ENCODE measurements at places on chromosomes 13 and 19.

DNA sequence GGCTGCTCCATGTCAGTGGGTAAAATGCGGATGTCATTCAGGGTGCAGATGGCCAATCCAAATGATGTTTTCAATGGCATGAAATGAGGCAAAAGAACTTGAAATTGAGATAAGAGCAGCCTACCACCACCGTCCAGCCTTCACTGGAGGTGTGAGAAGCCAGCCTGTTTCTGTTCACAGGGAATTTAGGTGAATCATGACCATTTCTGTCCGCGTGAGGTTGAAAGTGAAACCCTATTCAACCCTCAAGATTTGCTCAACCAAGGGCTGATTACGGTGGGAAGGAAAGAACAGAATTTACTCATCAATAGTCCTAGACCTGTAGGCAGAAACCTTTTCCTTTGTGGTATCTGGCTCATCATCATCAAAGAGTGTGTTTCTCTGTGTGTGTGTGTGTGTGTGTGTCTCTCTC is 370.7 kb downstream of the COG6 start:
- peak; percentile 67 for DNase-seq

GRCh38 chr19:34962687-34963572 is 1.1 kb downstream of the ZNF792 start:
- no peak for DNase-seq

GRCh38 chr19:46573679-46574498 is 27.2 kb upstream of the CALM3 start:
- DNase-seq, result no peak

GRCh38 chr13:113176280-113176679 is 17.8 kb downstream of the PROZ start:
- peak; percentile 46 for DNase-seq

GRCh38 chr19:32750441-32751055 is 31.0 kb downstream of the TDRD12 start:
- DNase-seq, result no peak

DNA sequence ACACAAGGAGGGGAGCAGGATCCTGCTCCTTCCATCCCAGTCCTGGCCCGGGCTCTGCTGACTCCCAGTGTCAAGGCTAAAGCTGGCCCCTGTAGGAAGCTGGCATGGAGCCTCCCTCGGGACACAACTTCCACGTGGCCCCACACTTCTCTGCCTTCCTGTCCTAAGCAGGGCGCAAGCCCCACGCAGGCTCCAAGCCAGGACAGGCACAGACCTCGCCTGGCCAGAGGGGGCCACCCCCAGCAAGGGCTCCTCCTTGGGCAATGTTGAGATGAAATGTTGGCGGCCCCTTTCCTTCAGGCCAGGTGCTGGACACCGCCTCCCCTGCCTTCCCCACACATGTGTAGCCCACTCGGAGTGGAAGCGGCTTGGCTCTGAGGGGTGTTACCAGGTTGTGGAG is 66.6 kb downstream of the COL4A1 start:
- no peak for DNase-seq

DNA sequence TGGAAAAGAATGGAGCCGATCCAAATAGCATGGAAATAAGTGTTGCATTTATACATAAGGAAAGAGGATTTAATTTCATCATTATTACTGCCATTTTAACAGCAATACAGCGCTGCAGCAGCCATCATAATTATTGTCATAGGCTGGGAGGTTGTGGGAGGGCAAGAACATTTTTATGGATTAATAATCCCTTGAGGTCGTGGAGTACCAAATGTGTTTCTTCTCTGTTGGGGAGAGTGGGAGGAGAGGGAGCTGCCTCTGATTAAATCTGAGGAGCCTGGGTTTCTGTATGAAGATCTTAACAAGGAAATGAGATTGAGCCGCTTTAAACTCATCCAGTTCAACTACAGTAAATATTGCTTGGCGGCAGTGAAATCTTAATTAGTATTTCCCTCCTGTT is 805.9 kb downstream of the PCDH17 start:
- DNase-seq, result no peak

GRCh38 chr13:103656311-103656710 is 590.1 kb upstream of the SLC10A2 start:
- no peak for DNase-seq

DNA sequence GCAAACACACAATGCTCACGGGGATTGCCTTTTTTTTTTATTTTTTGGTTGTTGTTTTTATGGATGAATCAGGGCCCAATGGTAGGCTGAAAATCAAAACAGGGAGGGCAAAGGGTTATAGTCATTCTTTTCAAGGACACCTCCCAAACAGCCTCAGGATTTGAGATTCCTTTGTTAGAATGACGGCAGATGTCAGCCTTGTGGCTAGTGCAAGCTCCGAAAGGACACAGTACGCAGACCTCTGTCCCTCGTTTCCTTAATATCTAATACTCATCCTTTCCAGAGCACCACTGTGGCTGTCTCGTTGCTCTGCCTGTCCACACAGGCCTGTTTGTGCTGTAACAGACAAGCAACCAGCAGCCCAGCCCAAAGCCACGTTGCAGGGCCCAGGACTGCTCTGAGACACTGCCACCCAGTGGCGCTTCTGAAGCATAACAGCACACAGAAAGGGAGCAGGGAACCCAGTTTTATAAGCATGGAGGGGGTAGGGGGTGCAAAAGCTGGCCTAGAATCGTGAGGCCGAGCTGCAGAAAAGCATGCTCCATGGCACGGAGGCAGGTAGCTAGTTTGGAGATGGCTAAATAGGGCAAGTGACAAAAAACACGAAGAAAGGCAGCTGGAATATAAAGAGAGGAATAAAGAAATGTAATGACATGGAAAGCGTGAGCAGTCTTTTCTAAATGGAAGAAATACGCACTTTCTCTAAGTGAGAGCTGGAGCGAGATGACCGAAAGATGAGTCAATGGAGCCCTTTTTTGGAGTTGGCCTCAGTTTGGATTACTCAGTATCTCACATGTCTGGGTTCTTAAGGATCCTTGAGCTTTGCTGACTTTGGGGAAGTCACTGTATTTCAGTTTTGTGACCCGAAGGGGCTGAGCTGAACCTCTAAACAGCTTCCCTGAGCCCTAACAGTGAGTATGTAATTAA is 40.7 kb upstream of the MEDAG start:
- DNase-seq, result peak; percentile 55

GRCh38 chr19:30873003-30873402 is 476.2 kb downstream of the TSHZ3 start:
- no peak for DNase-seq

GRCh38 chr19:11209839-11210655 is 12.7 kb upstream of the KANK2 start:
- DNase-seq, result no peak

DNA sequence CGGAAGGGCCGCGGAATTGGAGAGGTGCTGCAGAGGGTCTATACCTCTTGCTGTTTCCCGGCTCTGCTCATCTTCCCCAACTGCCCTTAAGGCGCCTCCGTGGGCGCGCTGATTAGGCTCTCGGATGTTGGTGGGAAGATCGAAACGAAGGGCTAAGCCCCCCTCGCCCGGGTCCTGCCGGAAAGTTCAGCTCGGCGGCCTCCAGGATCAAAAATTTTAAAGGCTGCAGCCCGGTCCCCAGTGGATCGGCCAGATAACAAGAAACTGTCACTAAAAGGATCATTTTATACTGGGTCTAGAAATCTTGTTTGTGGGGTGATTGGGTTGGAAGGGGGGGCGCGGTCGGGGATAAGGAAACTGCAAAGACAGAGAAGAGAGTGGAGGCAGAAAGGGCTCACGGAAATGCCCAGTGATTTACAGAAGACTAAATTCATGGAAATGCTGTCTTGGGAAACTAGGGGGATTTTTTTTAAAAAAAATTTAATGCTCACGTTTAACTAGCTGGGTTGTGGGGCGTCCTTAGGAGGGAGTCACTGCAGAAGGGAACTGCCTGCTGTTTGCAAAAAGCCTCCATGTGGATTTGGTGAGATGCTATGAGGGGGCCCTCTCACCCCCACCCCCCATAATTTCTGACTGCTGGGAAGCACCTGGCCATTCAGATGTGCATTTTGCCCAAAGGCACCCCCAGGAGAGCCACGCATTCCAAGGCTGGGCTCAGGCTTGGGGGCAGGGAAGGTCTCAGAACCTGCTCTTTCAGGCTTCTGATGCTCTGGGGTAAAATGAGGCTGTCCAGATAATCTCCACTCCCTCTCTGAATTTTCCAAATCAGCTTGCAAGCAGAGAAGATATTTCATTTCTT is 7.7 kb downstream of the CDX2 start:
- DNase-seq, result no peak

DNA sequence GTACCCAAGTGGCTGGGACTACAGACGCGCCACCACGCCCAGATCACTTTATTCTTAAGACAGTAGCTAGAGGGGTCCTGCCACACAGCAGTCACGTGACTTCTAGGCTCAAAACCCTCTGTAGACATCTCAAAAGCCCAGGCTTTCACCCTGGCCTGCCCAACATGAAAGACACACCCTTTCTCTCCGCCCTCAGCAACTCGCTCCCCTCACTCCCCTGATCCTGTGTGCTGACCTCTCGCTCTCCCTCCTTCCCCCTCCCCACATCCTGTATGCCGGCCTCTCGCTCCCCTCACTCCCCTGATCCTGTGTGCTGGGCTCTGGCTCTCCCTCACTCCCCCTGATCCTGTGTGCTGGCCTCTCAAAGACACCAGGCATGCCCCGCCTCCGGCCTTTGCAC is 77.4 kb downstream of the SLC15A1 start:
- DNase-seq, result no peak

GRCh38 chr13:112078216-112078615 is 11.3 kb downstream of the SOX1 start:
- DNase-seq, result no peak

GRCh38 chr19:5959260-5960004 is 18.5 kb downstream of the RANBP3 start:
- no peak for DNase-seq

DNA sequence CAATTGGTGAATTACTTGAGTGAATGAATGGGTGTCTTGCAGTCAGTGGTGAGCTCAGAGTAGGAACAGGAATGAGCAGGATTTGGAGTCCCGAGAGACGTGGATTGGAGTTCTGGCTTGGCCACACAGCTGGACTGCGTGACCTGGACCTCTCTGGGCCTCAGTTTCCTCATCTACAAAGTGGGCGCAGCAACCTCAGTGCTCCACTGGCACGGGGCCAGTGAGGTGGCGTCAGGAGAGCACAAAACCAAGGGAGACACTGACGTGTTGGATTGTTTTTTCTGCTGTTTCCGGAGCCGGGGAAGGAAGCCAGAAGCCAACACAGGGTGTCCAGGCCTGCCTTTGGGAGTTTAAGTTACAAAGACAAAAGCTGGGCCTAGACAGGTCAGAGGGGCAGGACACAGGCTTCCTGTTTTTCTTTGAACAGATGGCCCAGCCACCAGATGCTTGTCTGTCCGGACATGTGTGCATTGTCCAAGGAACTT is 6.5 kb upstream of the DOCK6 start:
- no peak for DNase-seq

GRCh38 chr19:54336893-54337857 is 1.8 kb downstream of the LILRA4 start:
- DNase-seq, result no peak

- DNase-seq, result no peak
Measured at GRCh38 chr13:49210669-49211068, 9.5 kb upstream of the MLNR start.

- DNase-seq, result no peak
Measured at GRCh38 chr19:58550362-58551122, 4.4 kb downstream of the CHMP2A start.

- DNase-seq, result no peak
Measured at GRCh38 chr13:81017513-81018152, 676.7 kb upstream of the SPRY2 start.

GRCh38 chr13:36101157-36101556 is 30.0 kb downstream of the DCLK1 start:
- DNase-seq, result no peak

GRCh38 chr19:31275068-31275334 is 74.2 kb downstream of the TSHZ3 start:
- DNase-seq, result no peak

DNA sequence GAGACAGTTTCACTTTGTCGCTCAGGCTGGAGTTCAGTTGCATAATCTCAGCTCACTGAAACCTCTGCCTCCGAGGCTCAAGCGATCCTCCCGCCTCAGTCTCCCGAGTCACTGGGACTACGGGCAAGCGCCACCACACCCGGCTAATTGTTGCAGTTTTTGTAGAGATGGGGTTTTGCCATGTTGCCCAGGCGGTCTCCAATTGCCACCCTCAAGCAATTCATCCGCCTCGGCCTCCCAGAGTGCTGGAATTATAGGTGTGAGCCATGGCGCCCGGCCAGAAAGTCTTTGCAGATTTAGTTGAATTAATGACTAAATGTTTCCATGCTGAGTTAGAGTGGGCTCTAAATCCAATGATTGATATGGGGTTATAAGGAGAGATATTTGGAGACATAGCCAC is 4.5 kb upstream of the CADM4 start:
- DNase-seq, result no peak

DNA sequence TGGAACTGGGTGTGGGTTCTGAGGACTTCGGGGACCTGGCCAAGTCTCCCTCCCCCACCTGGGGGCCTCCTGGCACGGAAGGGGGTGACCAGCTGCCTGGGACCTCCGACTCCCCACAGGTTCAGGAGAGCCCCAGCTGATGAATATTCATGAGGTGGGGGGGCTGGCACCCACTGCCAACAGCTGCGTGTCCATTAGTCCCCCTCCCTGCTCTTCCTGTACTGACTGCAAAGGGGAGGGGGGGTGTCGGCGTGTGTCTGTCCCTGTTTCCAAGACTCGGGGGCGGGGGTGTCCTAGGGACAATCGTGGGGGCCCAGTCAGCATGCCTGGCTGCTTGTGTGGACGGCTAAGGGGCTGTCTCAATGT is 10.6 kb upstream of the NFIX start:
- DNase-seq, result no peak

DNA sequence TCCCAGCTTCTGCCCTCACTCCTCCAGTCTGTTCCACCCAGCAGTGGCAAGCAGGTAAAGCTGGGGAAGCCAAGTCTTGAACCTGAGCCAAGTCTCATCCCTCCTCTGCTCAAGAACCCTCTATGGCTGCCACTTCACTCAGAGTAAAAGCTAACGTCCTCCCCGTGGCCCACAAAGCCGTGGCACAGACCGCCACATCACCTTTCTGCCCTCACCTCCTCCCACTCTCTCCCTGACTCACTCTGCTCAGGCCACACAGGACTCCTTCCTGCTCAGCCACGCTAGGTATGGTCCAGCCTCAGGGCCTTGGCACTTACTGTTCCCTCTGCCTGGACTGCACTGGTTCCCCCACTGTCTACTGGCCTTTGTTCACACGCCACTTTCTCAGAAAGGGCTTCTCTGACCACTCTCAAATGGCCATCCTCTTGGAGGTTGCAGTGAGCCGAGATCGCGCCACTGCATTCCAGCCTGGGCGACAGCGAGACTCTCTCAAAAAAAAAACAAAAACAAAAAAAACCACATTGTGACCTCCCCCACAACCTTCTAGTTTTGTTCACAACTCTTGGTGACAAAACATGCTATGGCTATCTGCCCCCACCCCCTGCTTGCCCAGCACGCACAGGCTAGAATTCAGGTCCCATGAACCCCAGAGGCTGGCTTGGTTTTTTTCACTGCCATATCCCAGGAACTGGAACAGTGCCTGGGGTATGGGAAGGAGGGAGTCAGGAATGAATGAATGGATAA is 15.8 kb downstream of the NDUFB7 start:
- no peak for DNase-seq

DNA sequence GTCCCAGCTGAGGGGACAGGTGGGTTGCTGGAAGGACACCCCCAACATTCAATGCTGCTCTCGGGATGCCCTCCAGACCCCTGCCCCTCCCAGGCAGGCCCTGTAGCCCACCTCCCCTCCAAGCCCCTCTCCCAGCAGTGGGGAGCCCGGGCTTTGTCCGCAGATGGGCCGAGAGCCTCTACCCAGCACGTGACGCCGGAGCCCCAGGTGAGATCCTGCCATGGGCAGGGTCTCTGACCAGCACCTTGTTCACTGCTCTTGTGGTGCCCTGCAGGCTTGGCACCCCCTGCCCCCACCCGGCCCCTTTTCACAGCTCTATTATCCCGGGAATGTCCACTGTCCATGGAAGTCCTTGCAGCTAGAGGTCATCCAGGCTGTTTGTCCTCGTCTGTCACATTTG is 76.5 kb downstream of the C1QTNF9 start:
- DNase-seq, result no peak
